ENCODE measurements at places on chromosomes 12 and 14.

GRCh38 chr14:97138801-97139200, 341.6 kb downstream of the VRK1 start:
- no peak for DNase-seq

DNA sequence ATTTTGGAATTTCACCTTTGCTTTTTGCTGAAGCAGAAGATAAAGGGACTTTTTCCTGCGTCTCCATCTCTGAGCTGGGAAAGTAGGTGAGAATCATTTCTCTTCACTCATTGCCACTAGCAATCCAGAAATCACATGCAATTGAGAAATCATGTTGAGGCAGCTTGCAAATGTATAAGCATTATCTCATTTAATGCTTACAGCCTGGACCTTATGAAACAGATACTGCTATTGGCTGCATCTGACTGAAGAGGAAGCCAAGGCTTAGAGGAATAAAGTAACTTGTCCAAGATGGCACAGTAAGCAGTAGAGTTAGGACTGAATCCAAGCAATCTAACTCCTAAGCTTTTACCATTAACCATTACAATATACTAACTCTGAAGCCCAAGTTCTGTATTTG, 122.4 kb downstream of the FIGNL2 start:
- DNase-seq, result no peak

DNA sequence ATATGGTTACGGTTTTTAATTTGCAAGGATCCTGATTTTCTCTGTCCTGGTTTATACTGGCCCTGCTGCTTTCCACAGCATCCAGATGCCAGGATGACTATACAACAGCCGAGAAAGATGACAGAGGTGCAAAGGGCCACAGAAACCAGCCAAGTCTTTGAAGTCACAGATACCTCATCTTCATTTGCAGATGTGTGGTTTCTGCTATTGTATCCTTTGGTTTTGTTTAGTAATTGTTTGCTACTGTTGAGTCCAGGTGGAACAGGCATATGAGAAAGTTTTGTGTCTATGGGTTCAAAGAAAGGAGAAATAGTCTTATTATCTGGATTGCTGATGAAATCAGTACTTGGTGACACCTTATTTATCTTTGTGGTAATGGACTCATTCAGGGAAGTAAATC, 17.3 kb upstream of the KLHL42 start:
- no peak for DNase-seq

DNA sequence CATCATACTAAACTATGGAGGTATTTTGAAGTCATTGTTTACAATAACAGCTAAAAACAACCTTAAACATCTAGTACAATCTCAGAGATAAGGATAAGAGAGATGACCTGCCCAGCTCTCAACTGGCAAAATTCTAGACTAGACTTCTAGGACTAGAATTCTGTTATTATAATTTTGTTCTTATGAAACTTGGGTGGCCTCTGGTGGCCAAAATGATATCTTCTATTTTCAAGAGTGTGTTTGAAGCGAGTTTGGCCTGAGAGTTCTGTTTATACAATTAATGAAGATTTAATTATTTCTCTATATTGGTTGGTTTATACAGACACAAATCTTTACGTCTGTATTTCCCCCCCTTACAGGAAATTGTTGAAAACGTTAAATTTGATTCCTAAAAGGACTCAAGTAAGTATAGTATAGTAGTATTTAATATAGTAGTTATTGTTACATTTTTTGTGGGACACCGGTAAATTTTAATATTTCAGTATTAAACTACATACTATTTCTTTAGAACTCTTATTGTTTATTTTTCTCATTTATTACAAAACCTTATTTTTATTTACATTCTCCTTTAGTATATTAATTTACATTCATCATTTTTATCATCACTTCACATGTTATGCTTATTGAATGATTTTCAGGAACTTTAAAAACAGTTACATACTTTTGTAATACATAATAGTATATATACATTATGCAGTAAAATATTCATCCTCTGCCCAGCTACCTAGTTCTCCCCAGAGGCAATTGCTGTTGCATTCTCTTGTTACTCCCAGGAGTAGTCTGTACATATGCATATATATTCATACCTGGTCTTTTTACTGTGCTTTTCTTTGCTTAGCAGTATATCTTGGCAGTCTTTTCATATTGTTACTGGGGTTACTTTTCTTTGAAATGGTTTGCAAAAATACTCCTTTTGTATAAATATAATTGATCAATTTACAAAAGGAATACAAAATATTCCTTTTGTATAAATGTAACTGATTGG, 6.6 kb downstream of the PPHLN1 start:
- DNase-seq, result peak; percentile 10

- no peak for DNase-seq
These were observed 574 bp upstream of the CRADD start for GRCh38 chr12:93676408-93677194.

- DNase-seq, result no peak
These were observed 326.4 kb downstream of the RPL10L start for GRCh38 chr14:46325157-46325556.

DNA sequence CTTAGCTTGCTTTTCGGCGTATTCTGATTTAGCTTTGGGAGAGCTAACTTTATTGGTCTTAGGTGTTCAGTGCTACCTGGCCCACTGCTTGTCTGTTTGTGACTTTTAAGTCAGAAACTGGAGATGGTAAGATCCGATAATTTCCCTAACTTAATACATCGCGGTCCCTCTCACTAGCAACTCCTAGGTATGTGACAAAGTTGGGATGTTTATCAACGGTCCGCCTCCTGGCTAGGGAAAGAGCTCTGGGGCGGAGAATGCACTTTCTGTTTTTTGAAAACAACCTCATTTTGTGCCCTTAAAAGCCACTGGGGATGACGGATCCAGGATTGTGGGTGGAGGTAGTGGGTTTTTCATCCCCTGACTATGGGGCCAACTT, 1.2 kb downstream of the CDKN1B start:
- no peak for DNase-seq

- no peak for DNase-seq
These were observed 70.5 kb upstream of the FRMD6 start for GRCh38 chr14:51581017-51581881.

GRCh38 chr12:53185582-53186153, 4.9 kb upstream of the CSAD start:
- no peak for DNase-seq

DNA sequence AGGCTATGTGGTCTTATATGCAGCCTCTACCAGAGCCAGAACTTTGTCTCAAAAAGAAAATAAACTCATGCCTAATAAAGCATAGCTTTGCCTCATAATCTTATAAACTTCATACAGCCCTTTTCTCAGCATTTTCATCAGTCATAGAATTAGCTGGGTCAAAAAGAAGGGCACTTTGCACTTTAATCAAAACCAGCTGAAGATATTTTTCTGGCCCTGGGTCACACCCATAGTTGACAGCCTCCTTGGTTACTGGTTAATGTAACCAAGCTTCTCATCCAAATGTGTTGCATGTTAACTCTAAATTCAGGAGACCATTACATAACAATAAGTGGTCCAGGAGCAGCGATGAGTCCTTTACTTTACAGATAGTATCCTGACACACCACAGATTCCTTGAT, 558.2 kb downstream of the FLRT2 start:
- no peak for DNase-seq

DNA sequence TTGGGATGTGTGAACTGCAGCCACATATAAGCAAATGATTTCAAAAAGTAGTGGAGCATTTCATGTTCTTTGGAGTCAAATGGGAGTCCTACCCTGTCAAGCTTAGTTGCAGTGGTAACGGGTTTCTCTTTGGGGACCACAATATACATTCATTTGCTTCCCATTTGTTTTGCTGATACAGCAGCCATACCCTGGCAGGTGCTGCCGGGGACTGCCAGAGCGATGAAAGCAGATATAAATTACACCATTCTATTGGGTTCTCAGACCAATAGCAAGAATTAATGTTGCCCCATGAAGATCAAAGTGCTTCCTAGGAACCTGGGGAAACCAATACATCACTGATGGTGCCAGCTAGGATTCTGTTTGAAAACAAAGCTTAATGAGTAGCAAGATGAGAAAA, 1621.5 kb upstream of the FLRT2 start:
- no peak for DNase-seq

Data from NCI-H1436 treated with DMSO at 0.1 percent for 48 hours (cell line).